ENCODE measurements at places on chromosomes 2 and 18. TPM values are rescaled to one million over a fixed set of nuclear protein-coding genes. Genes with fewer than 3 reads are reported as not detected.

Gene ZNF514
- total RNA-seq, result 14.3 TPM

Gene EN1
- 0.91 TPM for total RNA-seq

Gene ZNF892
- 5.5 TPM for total RNA-seq

Gene EFR3B
- total RNA-seq, result 2.4 TPM

Gene FTCDNL1
- total RNA-seq, result 0.59 TPM

Gene BCS1L
- 28.5 TPM for total RNA-seq

Gene COL4A4
- total RNA-seq, result 7.7 TPM

Gene SNORC
- 1.6 TPM for total RNA-seq

Gene ST6GAL2
- 0.07 TPM for total RNA-seq

Gene RGPD3
- 0.20 TPM for total RNA-seq

Gene CHAC2
- 0.78 TPM for total RNA-seq

Gene LYG1
- total RNA-seq, result 0.59 TPM

Gene C1GALT1C1L
- 0.20 TPM for total RNA-seq

Gene KIAA2012
- total RNA-seq, result not detected

Measured in smooth muscle cell of the pulmonary artery (primary cell).